Stimulated activated CD8-positive, alpha-beta memory T cell treated with anti-CD3 and anti-CD28 coated beads, Interleukin-4, amount 100 ng/mL, for 1 hour (primary cell): ENCODE measurements at places on chromosomes 7 and 10.

GRCh38 chr10:31083765-31084184 is 52.1 kb upstream of the ZNF438 start:
- DNase-seq, result peak; percentile 9

DNA sequence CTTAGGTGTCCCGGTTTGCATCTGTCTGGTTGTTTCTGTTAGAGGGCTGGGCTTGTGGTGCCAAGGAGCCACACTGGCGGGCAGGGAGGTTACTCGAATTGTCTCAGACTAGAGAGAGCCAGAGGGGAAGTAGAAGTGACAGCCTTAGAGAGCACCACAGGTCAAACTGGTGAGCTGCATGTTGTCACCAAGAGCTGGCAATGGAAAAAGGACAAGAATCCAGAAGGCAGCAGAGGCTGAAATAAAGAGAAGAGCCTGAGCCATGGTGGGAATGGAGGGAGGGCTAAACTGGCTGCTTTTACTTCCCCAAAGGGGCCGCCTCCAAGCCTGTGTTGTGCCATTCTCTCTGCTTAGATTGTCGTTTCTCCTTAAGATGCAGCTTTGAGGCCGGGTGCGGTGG is 31.1 kb upstream of the RHBDD2 start:
- no peak for DNase-seq

GRCh38 chr10:4498711-4499251 is 327.2 kb upstream of the AKR1E2 start:
- no peak for DNase-seq

GRCh38 chr10:49260644-49261296 is 38.2 kb upstream of the C10orf71 start:
- no peak for DNase-seq

- no peak for DNase-seq
Observed at GRCh38 chr7:43637114-43637806, 54.4 kb downstream of the STK17A start.

GRCh38 chr10:113493882-113494301 is 59.0 kb upstream of the HABP2 start:
- DNase-seq, result no peak

GRCh38 chr7:84092207-84092606 is 102.4 kb downstream of the SEMA3A start:
- no peak for DNase-seq

DNA sequence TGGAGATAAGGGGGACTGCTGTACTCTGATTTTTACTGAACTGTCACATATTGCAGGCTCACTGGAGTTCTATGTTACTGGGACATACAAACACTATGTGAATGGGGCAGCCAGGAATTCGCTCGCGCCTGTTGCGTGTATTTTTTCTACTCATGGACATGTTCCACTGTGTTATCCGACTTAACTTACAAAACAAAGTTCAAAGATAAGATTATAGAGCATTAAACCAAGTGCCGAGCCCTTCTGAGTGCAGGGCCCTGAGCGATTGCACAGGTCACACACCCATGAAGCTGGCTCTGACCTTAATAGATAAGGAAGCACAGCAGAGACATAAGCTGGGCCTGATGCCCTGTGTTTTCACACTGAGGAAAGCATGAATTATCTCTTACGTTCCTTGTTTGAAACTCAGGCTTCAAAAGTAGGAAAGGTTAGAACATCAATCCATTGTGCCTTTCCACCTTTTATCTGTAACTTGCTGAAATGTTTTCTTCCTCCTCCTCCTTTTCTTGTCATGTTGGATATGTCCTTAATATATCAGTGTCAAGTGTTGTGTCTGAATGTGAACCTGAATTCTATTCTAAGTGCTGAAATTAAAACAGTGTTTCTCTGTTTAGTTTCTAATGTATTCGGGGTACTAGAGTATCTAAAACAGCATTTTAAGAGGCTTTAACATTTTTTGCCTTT is 273.8 kb downstream of the AUTS2 start:
- no peak for DNase-seq

DNA sequence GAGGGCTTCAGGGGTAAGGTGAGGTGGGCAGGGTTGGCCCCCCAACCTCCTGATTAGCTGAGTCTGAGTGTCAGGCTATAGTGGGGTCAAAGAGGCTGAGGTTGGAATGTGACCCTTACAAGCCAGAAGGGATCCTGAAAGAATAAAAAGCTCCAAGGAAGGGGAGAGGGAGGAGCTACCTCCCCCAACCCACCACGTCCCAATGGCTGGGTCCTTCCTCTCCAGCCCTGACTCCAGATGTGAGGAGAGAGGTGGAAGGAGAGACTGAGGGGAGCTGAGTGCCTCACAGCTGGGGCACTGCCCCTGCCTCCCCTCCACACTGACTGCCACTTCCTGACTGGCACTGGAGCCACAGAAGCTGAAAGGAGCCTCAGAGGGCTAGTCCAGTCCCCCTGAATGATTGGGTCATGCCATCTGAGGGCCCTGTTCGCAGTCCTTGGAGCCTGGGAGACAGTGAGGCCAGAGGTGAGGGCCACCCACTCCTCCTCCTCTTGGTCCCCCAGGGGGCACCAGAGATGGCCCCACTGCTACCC is 20.6 kb downstream of the IMPDH1 start:
- DNase-seq, result no peak

- no peak for DNase-seq
Observed at GRCh38 chr10:80077869-80078447, 507 bp upstream of the TMEM254 start.

DNA sequence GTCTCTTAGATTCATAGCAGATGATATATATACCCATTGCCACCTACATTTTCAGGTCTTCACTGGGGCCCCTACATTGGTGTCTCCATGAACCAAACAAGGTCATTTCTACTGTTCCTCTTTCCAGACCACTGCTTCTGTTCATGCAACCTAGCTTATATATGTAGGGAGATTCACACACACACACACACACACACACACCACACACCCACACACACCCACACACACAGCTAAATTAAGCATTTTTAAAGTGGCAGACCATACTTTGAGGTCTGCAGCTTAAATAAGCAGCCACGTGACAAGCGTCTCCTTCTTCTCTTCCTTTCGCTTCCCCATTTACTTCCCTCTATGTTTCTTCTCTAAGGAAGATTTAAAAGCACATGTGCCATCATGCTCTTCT is 70.0 kb upstream of the CC2D2B start:
- DNase-seq, result no peak

GRCh38 chr10:22503315-22504088 is 158.2 kb downstream of the SPAG6 start:
- DNase-seq, result no peak

GRCh38 chr10:50349554-50349953 is 98.2 kb upstream of the ASAH2 start:
- DNase-seq, result no peak

- DNase-seq, result peak; percentile 56
Observed at GRCh38 chr7:63899691-63900393, 98.8 kb upstream of the ZNF722 start.

- no peak for DNase-seq
Observed at GRCh38 chr10:97867220-97867800, 17.7 kb downstream of the GOLGA7B start.

DNA sequence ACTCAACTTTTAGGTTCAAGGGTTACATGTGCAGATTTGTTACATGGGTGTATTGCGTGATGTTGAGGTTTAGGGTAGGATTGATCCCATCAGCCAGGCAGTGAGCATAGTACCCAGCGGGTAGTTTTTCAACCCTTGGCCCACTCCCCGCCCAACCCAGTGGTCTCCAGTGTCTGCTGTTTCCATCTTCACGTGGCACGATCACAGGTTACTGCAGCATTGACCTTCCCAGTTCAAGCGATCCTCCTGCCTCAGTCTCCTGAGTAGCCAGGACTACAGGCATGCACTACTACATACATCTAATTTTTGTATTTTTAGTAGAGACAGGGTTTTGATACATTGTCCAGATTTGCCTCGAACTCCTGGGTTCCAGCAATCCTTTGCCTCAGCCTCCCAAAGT is 905.7 kb upstream of the ZNF722 start:
- no peak for DNase-seq

DNA sequence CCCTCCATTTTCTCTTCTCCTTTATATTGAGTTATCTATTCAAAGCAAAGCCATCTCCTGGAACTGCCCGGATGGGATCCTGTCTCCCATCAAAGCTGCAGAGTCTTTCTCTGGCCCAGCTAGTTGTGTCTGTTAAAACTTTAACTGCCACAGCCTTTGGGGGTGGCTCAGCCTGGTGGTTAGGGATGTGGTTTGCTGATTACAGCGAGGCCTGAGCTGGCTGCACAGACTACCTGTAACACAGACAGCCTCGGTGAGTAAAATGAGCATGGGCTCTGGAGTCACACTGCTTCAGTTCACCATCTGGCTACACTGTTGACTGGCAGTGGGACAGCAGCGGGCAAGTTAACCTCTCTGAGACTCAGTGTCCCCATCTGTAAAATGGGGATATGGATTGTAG is 18.4 kb upstream of the HABP2 start:
- no peak for DNase-seq

DNA sequence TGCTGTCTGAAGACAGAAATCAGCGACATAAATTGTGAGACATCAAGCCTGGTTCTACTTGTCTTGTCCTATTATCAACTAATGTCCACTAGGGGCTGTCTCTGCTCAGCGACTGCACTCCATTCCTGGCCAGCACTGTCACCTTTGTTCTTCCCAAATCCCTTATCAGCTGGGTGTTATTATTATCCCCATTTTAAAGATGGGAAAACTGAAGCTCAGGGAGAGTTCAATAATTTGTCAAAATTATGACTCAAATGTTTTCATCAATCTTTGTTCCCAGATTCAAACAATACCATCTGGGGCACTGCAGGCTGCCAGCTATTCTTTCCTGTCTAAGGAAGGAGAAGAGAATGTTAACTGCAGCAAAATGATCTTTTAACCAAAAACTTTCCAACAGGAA is 431.6 kb upstream of the NFE2L3 start:
- DNase-seq, result no peak

DNA sequence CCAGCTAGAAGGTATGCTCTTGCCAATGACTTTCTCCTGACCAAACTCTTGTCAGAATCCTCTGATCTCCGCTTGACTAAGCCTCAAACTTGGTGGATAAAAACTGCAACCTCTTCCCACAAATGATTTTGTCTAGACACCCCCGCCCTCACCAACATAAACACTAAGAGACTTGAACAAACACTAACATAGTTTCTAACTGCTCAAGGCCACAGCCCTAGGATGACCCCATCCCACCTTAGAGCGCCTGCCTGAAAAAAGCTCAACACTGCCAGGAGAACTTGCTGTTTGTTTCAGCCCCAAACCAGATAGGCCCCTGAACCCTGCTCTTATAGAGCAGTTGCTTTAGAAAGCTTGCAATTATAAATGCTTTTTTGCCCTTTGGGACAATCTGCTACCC is 71.8 kb downstream of the LRRN3 start:
- no peak for DNase-seq

DNA sequence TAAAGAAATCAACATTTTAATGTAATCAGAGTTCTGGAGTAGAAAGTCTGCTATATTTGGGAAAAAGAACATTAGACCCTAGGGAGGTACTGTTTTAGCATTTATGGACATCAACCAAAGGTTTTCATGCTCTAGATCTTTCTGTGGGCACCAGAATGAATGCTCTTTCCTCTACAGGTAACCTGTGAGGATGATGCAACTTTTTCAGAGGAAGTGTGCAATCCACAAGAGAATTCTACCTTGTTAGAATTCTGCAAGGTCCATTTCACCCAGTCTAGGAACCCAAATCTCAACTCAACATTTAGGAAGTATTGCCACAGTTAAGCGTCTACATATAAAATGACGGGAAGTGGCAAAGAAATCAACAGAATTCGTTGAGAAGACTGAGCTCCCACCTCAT is 139.9 kb upstream of the FAM171A1 start:
- no peak for DNase-seq

DNA sequence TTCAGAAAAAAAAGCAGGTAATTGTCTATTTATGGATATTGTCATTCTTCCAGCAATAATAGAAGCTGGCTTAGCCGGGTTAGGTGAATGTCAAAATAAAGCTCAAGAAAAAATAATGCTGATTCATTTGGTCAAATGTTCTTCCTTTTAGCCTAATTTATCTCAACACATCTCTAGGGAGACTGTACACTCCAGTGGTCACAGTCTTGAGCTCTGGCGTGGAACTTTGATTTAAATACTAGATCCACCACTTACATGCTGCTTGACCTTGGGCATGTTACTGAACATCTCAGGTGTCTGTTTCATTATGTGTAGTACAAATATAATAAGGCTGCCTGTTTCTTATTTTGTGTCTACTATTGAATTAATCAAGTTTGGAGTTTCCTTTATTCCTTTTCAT is 22.0 kb downstream of the PRTFDC1 start:
- no peak for DNase-seq

- no peak for DNase-seq
Observed at GRCh38 chr10:97188261-97188711, 2.5 kb upstream of the SLIT1 start.

DNA sequence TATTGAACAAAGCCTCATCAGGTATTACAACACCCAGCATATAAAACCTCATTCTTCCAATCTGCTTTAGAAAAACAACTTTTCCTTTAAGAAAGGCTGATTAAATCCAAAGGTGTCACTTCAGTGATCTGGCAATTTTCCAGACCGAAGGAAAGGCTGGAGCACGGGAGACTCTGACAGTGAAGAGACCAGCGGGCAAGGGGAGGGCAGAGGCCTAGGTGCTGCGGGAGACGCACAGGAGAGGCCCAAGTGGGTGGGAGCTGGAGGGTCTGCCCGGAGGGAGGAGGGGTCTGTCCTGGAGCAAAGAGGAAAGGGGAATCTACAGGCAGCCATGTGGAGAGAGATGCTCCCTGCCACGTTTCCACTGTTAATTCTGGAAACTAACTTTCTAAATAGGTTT is 24.3 kb upstream of the PPP2R2D start:
- DNase-seq, result no peak

GRCh38 chr7:157022681-157023588 is 12.5 kb upstream of the MNX1 start:
- no peak for DNase-seq

DNA sequence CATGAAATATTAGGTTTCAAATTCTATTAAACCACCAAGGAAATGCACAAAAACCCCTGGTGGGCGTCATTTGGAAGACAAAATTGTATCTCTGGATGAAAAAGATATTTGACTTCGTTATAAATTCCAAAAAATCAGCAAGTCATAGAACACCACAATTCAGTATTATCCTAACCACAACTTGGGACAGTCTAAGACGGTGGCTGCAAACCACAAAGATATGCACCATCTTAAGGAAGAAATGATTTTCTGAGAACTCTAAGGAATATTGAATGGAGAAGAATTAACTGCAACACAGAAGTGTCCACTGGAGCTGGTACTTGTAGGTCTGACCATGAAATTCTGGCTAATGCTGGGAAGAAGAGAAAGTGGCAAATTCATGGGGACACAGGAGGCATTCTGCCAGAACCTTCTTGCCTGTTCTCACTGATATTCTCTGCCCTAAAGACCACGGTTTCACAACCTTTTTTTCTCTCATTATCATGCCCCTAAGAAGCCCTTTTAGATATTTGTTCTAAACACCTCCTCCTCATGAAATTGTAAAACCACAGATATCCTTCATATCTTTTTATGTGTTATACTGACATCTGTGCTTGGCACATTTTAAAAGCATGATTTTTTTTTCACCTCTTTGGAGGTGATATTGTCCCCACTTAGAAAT is 92.9 kb downstream of the SFMBT2 start:
- no peak for DNase-seq
